T follicular helper cell (primary cell): ENCODE measurements at places on chromosomes 7 and 10.

DNA sequence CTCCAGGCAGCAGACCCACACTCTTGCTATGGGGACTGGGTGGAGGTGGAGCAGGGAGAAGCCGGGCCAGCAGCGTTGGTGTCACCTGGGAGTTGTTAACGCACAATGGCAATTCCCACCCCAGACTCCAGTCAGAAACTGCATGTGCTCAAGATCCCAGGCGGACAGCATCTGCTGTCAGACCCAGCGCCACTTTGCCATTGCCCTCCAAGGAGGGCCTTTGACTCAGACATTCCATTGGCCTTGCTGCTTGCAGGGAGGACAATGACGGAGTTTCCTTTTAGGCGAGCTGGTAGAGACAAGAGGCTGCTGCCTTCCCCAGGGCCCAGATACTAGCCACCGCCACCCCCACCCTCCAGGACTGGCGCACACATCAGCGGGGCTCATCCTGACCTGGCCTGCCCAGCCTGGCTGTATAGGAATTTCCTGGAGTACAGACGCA is 34.5 kb downstream of the ZNF775 start:
- no peak for DNase-seq

DNA sequence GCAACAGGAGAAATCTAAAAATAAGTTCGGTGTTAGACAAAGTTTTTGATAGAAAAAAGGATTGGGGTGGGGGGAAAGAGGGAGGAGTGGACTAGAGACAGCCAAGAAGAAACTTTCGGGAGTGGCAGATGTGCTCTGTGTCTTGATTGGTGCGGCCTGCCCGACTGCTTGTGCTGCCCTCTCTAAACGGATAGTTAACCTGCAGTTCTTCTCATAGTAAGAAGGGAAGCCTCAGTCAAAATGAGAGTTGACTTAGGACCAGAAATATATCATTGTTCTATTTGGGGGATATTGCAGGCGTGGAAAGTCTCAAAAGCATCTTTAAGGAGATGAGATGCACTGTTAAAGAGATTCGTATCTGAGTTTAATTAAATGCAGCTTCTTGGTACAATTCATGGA is 39.3 kb downstream of the UBE3C start:
- DNase-seq: no peak

DNA sequence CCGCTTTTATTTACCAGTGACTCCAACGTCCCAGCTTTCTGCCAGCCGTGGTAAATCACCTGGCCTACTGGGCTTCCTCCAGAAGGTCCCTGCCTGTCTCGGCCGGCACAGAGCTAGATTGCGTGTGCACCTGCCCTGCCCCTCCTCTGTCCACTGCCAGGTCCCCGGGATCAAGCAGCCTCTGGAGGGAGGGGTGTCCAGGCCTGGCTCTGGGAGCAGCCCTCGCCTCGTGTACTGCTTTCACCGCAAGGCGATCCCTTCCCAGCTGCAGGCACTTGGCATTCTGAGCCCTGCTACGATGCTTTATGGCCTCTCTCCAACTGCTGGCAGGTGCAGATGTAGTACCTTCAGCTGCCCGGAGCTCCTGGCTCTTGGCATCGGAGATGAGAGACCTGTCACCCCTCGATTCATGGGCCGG is 7.4 kb downstream of the SLC29A3 start:
- no peak for DNase-seq

DNA sequence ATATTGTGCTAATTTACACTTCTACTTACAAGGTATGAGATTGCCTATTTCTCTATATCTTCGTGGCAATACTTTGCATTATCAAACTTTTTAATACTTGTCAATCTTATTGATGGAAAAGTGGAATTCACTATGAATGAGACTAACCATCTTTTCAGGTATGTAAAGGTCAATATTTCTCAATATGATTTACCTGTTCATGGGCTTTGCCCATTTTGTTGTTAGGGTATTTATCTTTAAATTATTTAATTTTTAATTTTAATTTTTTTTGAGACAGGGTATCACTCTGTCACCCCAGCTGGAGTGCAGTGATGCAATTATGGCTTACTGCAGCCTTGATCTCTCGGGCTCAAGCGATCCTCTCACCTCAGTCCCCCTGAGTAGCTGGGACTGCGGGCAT is 47.8 kb upstream of the LCOR start:
- DNase-seq: no peak
